ENCODE measurements at places on chromosomes 11 and 22. TPM values are rescaled to one million over a fixed set of nuclear protein-coding genes. Genes with fewer than 3 reads are reported as not detected.

CCDC117 gene
- polyA plus RNA-seq, result 4.5 TPM

OR52L1 gene
- not detected for polyA plus RNA-seq

C22orf42 gene
- not detected for polyA plus RNA-seq

APOA5 gene
- polyA plus RNA-seq, result not detected

NOX4 gene
- 2.2 TPM for polyA plus RNA-seq

HSPA8 gene
- polyA plus RNA-seq, result 2,088 TPM

ELF5 gene
- polyA plus RNA-seq, result not detected

SELENOM gene
- polyA plus RNA-seq, result 97.1 TPM

SORL1 gene
- polyA plus RNA-seq, result 6.1 TPM

OR51I1 gene
- polyA plus RNA-seq, result not detected

ADAMTS8 gene
- not detected for polyA plus RNA-seq

DNA sequence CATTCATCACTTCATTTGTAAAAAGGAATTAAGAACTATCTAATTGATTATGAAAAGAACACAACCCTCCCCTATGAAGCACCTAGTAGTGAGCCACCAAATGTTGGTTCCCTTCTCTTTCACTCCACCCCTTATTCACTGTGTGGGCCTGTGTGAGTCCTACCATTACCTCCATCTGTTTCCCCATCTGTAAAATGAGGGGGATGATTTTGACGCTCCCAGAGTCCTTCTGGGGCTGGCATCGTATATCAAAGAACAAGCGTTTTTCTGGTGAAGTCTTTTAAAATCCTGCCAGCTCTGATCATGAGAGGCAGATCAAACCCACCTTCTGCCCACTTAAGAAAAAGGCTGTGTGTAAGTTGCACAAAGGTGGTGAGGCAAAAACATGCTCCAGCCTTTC is 96.6 kb upstream of the SEZ6L start:
- DNase-seq, result no peak

DNA sequence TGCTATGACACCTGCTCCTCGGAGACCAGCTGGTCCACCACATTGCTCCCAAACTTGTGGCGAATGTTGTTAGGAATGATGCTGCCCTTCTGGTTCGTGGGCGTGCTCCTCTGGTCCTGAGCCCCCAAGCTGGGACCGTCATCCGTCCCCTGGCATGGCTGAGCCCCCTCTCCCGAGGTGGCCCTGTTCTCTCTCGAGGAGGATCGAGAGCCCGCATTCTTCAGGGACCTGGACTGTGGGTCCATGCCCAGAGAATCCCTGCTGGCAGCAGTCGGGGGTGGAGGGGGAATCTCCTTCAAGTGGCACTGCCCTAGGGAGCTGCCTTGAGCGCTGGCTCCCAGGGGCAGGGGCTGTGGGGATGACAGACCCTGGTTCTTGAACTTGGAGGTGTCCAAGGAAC is 17.4 kb downstream of the TST start:
- DNase-seq, result no peak

DNA sequence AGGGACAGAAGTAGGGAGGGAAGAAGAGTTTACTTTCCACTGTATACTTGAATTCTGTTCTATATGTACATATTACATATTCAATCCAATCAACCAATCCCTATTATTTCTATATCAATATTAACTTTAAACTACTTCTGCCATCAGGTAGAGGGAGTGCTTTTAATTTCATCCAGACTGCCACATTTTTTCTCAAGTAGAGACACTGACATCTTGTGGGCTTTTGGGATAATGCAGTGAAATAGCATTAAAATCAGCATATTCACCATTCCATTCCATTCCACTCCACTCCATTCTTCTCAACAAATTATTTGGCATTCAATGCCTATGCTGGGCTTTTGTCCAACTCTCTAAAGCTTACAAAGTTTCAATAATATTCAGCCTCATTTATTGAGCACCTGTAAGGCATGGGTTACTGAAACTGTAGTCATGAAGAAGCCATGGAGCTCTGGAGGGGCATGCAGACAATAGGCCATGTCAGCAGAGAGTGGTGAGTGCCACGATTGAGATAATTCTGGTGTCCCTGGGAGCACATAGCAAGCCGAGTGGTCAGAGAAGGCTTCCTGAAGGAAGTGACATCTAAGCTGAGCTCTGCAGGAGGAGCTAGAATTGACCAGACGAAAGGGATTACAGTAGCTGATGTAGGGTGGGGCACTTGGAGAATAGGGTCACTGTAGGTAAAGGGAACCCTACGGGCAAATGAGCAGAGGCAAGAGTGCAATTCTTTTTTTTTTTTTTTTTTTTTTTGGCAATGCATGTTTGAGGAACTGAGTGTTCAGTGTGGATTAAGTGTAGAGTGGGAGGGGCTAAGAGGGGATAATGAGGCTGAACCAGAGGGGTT is 12.8 kb upstream of the CLPB start:
- peak; percentile 72 for DNase-seq

GRCh38 chr11:17743808-17744119 is 9.2 kb downstream of the KCNC1 start:
- DNase-seq, result no peak

DNA sequence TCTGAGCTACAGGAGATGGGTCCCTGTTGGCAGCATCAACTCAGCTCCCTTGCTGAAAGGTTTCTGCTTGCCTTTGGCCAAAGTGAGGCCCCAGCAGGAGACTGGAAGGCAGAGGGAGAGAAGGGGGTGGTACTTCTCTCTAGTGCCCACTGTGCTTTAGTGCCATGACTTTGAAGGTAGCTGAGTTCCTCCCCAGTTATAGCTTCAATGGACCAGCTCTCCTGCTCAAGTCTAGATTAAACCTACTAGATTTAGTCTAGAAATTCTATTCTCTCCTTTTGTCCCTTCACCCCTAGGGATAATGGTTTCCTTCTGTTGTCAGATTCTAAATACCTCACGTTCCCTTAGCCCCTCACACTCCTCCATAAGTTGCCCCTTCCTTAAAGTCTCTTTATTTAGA is 119.2 kb downstream of the TIMP3 start:
- no peak for DNase-seq

GRCh38 chr11:27319072-27319471 is 43.9 kb downstream of the CCDC34 start:
- DNase-seq, result no peak

GRCh38 chr11:14018441-14018840 is 55.9 kb downstream of the SPON1 start:
- DNase-seq, result no peak

DNA sequence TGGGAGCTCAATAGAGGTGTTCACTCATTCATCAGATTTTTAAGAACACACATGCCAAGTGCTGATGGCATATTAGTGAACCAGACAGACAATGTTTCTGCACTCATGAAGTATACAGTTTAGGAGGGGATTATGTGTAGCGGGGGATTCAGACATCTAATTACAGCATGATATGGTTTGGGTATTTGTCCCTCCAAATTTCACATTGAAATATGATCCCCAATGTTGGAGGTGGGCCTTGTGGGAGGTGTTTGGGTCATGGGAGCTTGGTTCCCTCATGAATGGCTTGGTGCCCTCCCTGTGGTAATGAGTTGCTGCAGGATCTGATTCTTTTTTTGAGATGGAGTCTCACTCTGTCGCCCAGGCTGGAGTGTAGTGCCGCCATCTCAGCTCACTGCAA is 8.9 kb upstream of the RAB3IL1 start:
- no peak for DNase-seq

DNA sequence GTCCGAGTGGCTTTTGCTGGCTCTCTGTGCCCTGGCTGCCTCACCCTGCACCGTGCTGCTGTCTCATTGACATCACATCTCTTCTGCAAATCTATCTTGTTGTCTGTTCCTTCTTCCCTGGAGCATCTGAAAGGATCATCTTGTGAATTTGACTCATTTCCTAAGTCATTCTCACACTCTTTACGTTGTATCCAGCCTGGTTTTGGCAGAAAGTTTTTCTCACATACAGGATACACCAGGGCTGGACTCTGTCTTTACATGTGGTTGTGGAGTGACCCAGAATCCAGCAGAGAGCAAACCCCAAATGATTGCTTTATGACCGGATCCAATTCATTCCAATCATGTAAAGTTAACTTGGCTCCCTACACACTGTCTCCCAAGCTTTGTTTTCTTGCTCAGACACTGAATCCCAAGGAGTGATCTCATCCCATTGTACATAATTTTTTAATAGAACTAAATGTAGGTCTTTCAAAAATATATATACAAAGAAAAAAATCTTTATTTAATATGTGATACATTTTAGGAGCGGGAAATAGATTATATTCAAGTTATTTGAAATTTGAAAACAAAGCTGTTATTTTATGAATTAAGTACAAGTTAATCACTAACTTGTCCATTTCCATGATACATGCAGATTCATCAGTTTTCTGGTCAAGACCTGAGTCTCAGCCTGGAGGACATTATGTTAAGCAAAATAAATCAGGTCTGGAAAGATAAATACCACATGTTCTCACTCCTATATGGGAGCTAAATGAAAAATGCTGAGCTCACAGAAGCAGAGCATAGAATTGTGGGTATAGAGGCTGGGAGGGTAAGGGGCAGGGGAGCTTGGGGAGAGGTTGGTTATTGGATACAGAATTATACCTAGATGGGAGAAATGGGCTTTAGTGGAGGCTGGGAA is 2.9 kb upstream of the RFPL1 start:
- DNase-seq, result no peak

DNA sequence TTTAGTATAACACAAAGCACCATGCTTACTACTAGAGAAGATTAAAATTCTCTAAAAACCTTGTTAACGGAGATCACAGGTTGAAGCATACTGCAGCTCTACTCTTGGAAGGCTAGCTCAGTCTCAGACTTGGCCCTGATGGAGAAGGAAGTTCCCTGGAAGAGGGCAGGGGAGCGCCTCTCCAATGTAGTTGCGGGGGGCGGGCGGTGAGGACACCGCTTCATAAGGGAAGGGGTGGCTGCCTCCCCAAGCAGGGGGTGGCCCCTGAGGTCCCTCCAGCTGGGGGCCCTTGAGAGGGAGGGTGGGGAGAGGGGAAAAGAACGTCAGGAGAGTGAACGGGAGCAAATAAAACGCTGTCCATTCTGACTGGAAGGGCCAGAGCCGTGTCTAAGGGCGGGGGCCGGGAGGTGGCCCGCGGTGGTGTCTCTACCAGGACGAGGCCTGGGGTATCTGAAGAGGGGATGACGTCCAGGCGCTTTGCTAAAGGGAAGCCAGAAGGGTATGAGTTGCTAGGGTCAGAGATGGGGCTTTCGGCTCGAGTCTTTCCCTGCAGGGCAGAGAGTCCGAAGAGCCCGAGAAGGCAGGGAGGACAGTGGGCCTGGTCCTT is 553 bp upstream of the USP47 start:
- DNase-seq, result no peak

DNA sequence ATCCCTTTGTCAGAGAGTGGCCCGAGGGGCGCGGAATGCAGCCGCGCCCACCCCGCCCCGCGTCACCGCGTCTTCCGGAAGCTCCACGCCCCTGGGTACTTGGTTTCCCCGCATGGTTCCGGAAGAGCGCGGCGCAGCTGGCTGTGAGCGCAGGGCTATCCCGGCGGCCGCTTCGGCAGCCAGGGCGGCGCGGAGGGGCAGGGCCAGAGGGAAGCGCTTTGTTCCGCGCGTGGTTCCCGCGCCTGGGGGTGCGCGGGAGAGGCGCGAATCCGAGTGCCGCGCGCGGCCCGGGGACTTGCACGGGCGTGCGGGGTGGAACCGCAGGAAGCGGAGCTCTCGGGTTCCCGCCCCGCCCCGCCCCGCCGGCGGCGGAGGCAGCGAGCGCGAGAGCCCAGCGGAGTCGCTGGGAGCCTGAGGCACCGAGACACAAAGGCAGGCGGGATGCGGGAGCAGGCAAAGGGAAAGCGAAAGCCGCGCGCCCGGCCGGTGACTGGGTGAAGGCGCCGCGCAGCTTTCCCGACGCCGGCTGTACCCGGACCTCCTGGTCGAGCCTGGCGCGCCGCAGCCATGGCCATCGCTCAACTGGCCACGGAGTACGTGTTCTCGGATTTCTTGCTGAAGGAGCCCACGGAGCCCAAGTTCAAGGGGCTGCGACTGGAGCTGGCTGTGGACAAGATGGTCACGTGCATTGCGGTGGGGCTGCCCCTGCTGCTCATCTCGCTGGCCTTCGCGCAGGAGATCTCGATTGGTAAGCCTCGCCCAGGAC is at the start of gene PANX1:
Gene PANX1, plus strand, starts transcription at position 96 of the 766 bp plus-strand sequence. Its CDS starts 472 bp downstream, at position 568.
- peak; percentile 90 for DNase-seq

GRCh38 chr11:64900263-64900678 is 16.7 kb downstream of the ATG2A start:
- DNase-seq, result no peak

- DNase-seq, result no peak
Observed at GRCh38 chr11:13205486-13205885, 72.1 kb upstream of the BMAL1 start.

DNA sequence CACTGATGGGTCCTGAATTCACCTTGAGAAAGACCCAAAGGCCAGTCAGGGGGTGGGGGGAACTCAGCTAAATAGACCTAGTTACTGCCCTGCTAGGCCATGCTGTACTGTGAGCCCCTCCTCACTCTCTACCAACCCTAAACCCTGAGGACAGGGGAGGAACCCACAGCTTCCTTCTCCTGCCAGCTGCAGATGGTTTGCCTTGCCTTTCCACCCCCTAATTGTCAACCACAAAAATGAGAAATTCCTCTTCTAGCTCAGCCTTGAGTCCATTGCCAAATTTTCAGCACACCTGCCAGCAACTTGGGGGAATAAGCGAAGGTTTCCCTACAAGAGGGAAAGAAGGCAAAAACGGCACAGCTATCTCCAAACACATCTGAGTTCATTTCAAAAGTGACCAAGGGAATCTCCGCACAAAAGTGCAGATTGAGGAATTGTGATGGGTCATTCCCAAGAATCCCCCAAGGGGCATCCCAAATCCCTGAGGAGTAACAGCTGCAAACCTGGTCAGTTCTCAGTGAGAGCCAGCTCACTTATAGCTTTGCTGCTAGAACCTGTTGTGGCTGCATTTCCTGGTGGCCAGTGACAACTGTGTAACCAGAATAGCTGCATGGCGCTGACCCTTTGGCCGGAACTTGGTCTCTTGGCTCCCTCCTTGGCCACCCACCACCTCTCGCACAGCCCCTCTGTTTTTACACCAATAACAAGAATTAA is 2.4 kb upstream of the TTC36 start:
- DNase-seq, result no peak

DNA sequence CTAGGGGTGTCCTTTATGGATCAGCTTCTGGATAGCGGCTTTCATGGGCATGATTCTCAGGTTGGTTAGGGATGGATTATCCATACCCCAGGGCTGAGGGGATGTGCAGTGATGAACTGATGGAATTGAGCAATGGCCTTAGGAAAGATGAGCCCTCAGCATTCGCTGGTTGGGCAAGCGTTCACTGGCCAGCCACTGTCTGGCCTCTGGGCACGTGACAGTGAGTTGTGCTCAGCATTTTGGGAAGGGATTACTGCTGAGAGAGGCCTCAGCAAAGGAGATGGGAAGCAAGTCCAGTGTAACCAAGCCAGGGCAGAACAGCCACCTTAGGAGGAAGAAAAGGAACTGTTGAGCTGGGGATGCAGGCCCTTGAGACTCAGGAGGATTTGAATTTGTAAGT is 17.4 kb downstream of the UBASH3B start:
- no peak for DNase-seq

GRCh38 chr11:36586543-36586942 is 7.8 kb upstream of the IFTAP start:
- DNase-seq, result no peak

GRCh38 chr11:47560426-47560825 is 5.0 kb upstream of the PTPMT1 start:
- no peak for DNase-seq

- DNase-seq, result peak; percentile 86
Observed at GRCh38 chr11:1863352-1864216, 10.7 kb downstream of the LSP1 start.
